Colonic mucosa (tissue), 4 donors: ENCODE measurements at places on chromosomes 2 and 18. TPM values are rescaled to one million over a fixed set of nuclear protein-coding genes. Genes with fewer than 3 reads are reported as not detected.

The SKA1 gene
- 3.6 TPM for total RNA-seq

GRCh38 chr2:24181849-24182248, 7.0 kb downstream of the FAM228A start:
- no peaks in the 10 kb centered on the region for H3K4me1 ChIP-seq
- DNase-seq = no peak
- H3K27me3 ChIP-seq = no peaks in the 10 kb centered on the region
- no peak overlapping the region for H3K4me3 ChIP-seq
- H3K27ac ChIP-seq = no peak overlapping the region

DNA sequence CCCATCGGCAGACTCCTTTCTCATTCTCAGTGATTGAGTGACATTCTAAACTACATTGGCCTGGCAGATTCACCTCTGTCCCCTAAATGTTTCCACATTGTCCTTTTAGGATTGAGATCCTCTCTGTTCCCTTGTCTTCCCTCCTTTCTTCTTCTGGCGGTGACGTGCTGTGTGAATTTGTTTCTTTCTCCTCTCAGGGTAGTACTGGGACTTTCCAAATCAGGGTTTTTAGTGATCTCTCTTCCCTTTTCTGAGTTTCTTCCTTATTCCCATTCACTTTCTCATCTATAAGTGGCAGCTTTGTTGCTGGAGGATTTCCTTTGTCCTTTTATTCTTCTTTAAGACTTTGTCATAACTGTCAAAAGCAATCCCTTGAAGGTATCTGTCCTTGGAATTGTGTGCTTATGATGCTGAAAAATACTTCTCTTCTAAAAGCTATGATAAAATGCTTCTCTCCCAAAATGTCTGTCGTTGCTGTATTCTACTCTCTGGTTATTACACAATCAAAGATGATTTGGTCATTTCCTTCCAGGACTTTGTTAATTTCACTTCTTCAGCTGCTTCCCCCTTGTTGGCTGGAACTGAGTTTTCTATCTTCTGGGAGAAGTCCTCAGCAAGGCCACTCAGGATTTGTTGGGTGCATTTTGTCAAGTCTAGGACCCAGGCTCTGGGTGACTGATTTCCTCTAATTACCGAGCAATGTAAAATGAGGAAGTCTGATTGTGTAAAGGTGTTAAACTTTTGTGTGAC, 4.9 kb upstream of the IL1B start:
- peaks cover under 1% of the 10 kb centered on the region for H3K4me1 ChIP-seq
- H3K27me3 ChIP-seq = no peaks in the 10 kb centered on the region
- DNase-seq = no peak
- H3K4me3 ChIP-seq = no peak overlapping the region

DNA sequence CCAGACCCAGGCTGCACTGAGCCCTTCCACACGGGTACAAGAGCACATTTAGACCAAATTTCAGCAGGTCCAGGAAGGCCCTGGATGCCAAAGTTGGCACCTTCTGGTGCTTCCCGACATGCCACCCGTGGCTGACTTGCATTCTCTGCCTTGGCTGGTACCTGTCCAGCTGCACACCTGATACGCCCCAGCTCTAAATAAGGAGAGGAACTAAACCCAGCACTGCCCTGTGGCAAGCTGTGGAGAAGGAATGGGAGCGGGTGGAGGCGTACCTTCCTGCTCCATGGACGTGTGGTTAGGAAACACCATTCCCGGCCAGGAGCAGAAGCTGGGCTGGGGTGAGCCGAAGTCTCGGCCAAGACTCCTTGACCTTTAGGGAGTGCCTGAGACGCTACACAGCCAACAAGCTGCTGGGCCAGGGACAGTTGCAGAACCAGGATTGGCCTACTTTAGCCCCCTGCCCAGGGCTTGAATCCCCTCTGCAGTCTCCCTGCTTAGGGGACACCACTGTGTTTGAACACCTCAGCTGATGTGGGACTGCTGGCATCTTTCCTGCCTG, 86.5 kb upstream of the TAF1B start:
- no peak overlapping the region for H3K27ac ChIP-seq
- peaks cover 3% of the 10 kb centered on the region for H3K4me1 ChIP-seq
- no peak for DNase-seq
- no peaks in the 10 kb centered on the region for H3K36me3 ChIP-seq
- H3K4me3 ChIP-seq = no peak overlapping the region

- H3K36me3 ChIP-seq = no peaks in the 10 kb centered on the region
- DNase-seq = no peak
- H3K27me3 ChIP-seq = no peaks in the 10 kb centered on the region
These were observed 111.2 kb downstream of the FARSB start for GRCh38 chr2:222544661-222545060.

GRCh38 chr2:201971531-201972228, 62.0 kb upstream of the FZD7 start:
- H3K4me3 ChIP-seq = no peak overlapping the region
- no peak for DNase-seq
- no peak overlapping the region for H3K27ac ChIP-seq
- no peaks in the 10 kb centered on the region for H3K27me3 ChIP-seq

DNA sequence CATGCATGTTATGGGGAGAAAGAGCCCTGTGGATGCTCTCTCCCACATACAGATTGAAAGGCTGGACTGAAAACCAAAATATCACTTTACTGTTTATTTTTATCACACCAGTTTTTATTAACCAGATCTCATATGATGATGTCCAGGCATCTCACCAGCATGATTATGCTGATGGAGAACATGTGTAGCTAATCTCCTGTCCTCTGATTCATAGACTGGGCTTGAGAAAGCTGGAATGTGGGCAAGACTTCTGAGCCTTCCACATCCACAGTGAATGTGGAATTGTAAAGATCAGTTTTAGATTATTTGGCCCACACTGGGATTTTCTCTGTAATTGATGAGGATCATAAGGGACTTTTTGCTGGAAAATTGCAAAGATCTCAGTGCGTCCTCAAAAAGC, 137.9 kb downstream of the ICOS start:
- H3K27ac ChIP-seq = no peak overlapping the region
- no peaks in the 10 kb centered on the region for H3K36me3 ChIP-seq
- no peaks in the 10 kb centered on the region for H3K27me3 ChIP-seq
- no peak overlapping the region for H3K4me3 ChIP-seq
- H3K4me1 ChIP-seq = no peaks in the 10 kb centered on the region
- DNase-seq = no peak

DNA sequence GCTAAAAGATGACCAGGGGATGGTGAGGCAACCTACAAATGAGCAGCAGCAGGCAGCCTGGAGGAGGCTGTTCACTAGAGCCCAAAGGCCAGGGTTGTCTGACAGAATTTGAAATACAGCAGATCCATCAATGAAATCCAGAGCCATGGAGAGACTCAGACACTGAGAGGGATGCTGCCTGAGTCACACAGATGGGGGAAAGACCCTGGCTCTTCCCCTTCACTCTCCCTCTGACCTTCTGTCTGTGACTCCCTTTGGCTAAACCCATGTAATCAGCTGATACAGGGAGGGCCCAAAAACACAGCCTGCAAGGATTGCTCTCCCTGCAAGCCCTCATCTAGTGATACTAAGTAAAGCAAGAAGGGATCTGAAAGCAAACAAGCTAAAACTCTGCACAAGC, 166.5 kb upstream of the SPOPL start:
- no peak for DNase-seq
- no peaks in the 10 kb centered on the region for H3K4me1 ChIP-seq
- no peak overlapping the region for H3K4me3 ChIP-seq
- H3K27ac ChIP-seq = no peak overlapping the region

The CCDC121 gene
- total RNA-seq = 2.9 TPM

- DNase-seq = no peak
- no peaks in the 10 kb centered on the region for H3K27me3 ChIP-seq
- H3K27ac ChIP-seq = no peak overlapping the region
- H3K4me3 ChIP-seq = no peak overlapping the region
- H3K4me1 ChIP-seq = no peaks in the 10 kb centered on the region
- no peaks in the 10 kb centered on the region for H3K36me3 ChIP-seq
These were observed 33.2 kb downstream of the SPOPL start for GRCh38 chr2:138534791-138535190.

DNA sequence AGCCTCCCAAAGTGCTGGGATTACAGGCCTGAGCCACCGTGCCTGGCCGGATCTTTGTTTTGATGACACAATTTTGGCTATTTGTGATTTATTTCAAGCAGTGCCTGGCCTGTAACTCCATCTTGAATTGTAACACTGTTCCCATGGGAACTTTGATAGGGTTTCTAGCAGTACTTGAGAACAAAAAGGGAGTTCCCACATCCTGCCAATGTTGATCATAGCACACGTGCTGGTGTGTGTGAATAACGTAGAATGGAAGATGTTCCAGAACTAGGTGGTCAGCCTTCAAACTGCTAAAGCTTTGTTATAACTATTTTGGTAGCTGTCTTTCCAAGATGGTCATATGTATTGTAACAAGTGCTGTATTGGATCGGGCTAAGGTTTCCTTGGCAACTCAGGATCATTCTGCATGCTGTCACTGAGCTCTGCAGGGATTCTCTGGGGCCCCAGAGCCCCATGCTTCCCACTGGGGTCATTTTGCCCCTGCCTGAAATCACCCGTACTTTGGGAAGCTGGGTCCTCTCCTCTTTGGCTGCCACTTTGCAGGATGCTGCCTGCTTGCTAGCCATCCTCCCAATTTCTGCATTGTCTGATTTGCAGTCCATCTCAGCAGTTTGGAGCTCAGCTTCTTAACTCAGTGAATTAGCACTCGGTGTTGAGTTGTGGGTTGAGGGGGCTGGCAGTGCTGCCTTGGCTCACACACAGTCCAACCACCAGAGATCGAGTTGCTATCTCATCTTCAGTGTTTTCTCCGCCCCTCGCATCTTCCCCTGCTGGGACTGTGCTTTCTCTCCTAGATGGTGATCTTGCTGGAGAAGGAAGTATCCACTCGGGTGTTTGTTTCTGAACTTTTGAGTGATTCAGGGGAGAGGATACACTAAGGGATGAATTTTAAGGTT, 26.8 kb downstream of the SH3RF3 start:
- no peak overlapping the region for H3K27ac ChIP-seq
- no peak overlapping the region for H3K4me3 ChIP-seq
- no peak for DNase-seq
- no peaks in the 10 kb centered on the region for H3K36me3 ChIP-seq
- no peaks in the 10 kb centered on the region for H3K27me3 ChIP-seq

DNA sequence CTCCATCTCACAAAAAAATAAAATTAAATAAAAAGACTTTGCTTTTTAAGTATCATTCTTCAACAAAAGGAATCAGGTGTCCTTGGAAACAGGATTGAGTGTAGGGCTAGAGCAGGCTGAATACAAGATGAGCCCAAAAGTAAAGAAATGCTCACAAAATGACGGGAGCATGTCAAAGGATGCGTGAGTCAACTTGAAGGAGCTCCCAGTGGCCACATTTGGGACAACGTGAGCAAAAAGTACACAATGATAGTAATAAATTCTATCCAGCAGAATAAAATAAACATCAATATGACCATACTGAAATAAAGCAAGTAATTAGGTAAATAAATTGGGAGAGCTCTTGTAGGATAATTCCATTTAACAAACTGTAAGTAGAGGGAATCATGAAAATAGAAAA, 220.7 kb downstream of the PHLPP1 start:
- H3K36me3 ChIP-seq = no peaks in the 10 kb centered on the region
- H3K27me3 ChIP-seq = no peaks in the 10 kb centered on the region

The STARD6 gene
- total RNA-seq = not detected

GRCh38 chr18:21099442-21099841, 12.2 kb downstream of the ROCK1 start:
- no peak for DNase-seq
- H3K4me3 ChIP-seq = no peak overlapping the region
- H3K4me1 ChIP-seq = no peaks in the 10 kb centered on the region
- no peaks in the 10 kb centered on the region for H3K36me3 ChIP-seq
- H3K27me3 ChIP-seq = no peaks in the 10 kb centered on the region

DNA sequence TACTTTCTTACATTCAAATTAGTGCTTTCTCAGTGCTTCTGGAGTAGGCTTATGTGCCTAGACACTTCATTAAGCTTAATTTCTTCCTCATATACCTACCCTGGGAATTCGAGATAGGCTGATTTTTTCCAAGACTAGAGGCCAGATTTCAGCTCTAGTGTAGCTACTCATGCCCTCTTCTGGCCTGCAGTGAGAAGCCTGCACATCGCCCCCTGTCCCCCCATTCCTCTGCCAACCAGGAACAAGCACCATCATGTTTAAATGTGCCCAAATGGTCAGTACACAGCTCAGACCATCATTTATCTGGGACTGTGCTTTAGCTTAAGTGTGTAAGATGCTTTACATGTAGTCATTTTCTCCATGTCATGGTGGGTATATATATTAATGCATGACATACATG, 1218.8 kb upstream of the LRRTM1 start:
- H3K4me3 ChIP-seq = no peak overlapping the region
- no peak for DNase-seq
- no peaks in the 10 kb centered on the region for H3K4me1 ChIP-seq

DNA sequence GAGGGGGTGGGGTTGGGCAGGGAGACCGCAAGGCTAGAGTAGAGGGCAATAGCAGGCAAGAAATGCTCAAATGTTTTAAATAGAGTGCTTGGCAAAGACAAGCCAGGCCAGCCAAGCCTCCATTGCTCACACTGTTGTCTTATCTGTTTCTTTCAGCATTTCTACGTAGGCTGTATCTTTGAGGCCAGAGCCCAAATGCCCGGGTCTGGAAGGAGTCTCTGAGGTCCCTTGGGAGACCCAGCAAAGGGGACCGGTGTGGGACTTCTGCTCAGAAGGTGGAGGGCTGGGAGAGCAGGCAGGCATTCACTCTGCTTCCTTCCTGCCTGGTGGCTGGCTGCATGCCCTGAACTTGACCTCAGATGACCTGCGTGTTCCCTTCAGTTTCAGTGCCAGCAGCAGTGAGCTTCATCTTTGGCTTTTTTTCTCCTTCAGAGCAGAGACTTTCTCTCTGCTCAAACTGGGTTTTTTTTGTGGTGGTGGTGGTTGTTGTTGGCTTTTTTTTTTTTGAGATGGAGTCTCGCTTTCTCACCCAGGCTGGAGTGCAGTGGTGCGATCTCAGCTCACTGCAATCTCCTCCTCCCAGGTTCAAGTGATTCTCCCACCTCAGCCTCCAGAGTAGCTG, 13.7 kb upstream of the TET3 start:
- no peak overlapping the region for H3K27ac ChIP-seq
- DNase-seq = peak; percentile 78
- no peaks in the 10 kb centered on the region for H3K27me3 ChIP-seq
- no peak overlapping the region for H3K4me3 ChIP-seq
- H3K4me1 ChIP-seq = peaks cover 14% of the 10 kb centered on the region

GRCh38 chr2:116949249-116949648, 865.2 kb upstream of the DDX18 start:
- no peaks in the 10 kb centered on the region for H3K27me3 ChIP-seq
- no peaks in the 10 kb centered on the region for H3K36me3 ChIP-seq
- no peak for DNase-seq
